ENCODE measurements at places on chromosomes 11 and 22. TPM values are rescaled to one million over a fixed set of nuclear protein-coding genes. Genes with fewer than 3 reads are reported as not detected.
A peak's percentile ranks its signal among the peaks of the same experiment; 100 is the strongest.

ROBO4 gene
- total RNA-seq = under 0.01 TPM

PPFIBP2 gene
- total RNA-seq = 9.7 TPM

IL17REL gene
- not detected for total RNA-seq

CXCR5 gene
- total RNA-seq = not detected

DNAJC4 gene
- 9.3 TPM for total RNA-seq

NXPE4 gene
- total RNA-seq = not detected

SEPTIN3 gene
- under 0.01 TPM for total RNA-seq

GRCh38 chr11:61832207-61832606, 4.1 kb downstream of the FADS2 start:
- no peak for DNase-seq

DNA sequence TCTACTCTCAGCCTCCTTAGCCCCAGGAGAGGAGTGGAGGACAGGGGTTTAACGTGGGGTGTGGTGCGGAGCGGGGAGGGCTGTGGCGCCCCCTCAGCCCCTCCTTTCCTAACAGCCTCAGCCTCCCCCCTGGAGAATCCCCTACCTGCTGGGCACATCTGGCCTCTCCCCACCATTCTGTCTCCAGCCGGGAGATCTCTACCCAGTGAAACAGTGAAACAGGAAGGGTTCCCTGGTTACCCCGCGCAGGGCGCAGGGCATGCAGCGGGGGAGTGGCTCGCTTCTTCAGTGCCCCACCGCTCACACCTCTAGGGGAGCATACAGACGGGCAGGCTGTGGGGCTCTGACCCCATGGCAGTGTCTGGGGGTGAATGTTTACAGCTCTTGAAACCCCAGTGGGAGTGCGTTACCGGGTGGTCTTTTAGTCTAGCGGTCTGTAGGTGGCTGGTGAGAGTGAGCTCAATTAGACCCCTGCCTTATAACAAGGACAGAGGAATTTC, 54.7 kb upstream of the CCDC188 start:
- DNase-seq = no peak

- DNase-seq = no peak
Measured at GRCh38 chr11:10505278-10506007, 35.5 kb downstream of the RNF141 start.

DNA sequence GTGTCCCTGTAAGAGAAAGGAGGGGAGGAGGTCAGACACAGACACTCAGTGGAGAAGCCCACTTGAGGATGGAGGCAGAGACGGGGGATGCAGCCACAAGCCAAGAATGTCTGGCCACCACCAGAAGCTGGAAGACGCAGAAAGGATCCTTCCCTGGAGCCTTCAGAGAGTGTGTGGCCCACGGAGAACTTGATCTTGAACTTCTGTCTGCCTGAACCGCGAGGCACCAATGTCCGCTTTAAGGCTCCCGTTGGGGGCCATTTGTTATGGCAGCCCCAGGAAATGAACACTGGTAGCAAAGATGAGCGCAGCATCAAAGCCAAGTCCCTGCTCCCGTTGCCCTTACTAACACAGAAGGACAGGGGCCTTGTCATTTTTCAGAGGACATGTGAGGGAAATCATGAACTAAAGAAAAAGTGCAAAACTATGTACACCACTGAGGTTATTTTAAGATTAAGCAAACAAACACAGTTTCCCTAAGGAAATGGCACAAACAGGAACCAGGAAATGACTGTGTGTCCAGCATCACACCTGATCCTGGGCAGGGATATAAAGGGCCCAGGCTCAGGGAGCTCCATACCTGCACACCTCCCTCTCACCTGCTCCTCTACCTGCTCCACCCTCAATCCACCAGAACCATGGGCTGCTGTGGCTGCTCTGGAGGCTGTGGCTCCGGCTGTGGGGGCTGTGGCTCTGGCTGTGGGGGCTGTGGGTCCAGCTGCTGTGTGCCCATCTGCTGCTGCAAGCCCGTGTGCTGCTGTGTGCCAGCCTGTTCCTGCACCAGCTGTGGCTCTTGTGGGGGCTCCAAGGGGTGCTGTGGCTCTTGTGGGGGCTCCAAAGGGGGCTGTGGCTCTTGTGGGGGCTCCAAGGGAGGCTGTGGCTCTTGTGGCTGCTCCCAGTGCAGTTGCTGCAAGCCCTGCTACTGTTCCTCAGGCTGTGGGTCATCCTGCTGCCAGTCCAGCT, at the start of gene KRTAP5-6:
Gene KRTAP5-6 (plus strand): TSS at position 588 of the 963 bp plus-strand sequence. CDS start 51 bp downstream, at position 639.
- no peak for DNase-seq

GRCh38 chr22:46501701-46502100, 35.7 kb downstream of the CELSR1 start:
- peak; percentile 71 for DNase-seq

GRCh38 chr11:80686889-80687288, 1246.1 kb upstream of the TENM4 start:
- no peak for DNase-seq

GRCh38 chr22:30457981-30458380, 13.8 kb downstream of the SEC14L3 start:
- DNase-seq = no peak

DNA sequence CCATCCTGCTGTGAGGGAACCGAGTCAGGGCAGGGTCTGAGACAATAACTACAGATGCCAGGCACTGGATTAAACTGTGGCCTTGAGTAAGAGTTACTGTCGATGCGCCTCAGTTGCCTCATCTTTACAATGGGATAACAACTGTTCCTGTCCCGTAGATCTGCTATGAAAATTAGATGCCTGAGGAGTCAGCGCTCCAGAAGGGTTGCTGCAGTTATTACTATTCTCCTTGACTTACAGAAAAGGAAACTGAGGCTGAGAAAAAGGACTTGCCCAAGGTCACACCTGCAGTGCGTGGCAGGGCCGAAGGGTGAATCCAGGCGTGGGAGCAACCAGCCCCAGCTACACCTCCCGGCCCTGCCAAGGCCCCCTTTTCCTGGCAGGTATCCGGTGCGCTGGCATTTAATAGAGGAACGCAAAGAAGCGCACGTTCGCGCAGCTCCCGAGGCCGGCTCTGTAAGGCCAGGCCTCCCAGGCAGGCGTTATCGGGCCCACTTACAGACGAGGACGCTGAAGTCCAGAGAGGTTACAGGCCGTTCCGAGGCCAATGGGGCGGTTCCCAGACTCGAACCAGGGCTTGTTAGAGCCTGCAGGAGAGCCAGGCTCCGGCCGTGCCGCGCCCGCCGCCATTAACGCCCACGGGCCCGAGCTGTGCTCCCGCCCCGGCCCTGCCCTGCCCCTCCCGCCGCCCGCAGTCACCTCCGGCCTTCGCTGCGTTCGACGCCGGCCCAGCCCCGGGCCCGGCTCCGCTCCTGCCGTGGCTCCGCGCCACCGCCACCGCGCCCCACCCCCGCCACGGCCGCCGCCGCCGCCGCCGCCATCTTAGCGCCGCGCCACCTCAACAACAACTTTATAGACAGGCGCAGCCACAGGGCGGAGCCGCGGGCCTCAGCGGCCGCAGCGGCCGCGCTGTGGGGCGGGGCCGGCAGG, at the start of gene C11orf68:
Gene C11orf68 (minus strand): TSS at position 852 of the 930 bp plus-strand sequence. CDS start 31 bp downstream, at position 821.
- no peak for DNase-seq

GRCh38 chr11:121870206-121871045, 245.6 kb downstream of the BLID start:
- DNase-seq = peak; percentile 35

GRCh38 chr11:64396079-64396591, 37.2 kb downstream of the RPS6KA4 start:
- peak; percentile 54 for DNase-seq

GRCh38 chr11:6962141-6962540, 35.9 kb downstream of the ZNF215 start:
- DNase-seq = no peak

GRCh38 chr11:94793822-94794221, 25.7 kb downstream of the AMOTL1 start:
- DNase-seq = peak; percentile 57

- no peak for DNase-seq
Measured at GRCh38 chr22:22941831-22942510, 54.4 kb downstream of the IGLL5 start.

DNA sequence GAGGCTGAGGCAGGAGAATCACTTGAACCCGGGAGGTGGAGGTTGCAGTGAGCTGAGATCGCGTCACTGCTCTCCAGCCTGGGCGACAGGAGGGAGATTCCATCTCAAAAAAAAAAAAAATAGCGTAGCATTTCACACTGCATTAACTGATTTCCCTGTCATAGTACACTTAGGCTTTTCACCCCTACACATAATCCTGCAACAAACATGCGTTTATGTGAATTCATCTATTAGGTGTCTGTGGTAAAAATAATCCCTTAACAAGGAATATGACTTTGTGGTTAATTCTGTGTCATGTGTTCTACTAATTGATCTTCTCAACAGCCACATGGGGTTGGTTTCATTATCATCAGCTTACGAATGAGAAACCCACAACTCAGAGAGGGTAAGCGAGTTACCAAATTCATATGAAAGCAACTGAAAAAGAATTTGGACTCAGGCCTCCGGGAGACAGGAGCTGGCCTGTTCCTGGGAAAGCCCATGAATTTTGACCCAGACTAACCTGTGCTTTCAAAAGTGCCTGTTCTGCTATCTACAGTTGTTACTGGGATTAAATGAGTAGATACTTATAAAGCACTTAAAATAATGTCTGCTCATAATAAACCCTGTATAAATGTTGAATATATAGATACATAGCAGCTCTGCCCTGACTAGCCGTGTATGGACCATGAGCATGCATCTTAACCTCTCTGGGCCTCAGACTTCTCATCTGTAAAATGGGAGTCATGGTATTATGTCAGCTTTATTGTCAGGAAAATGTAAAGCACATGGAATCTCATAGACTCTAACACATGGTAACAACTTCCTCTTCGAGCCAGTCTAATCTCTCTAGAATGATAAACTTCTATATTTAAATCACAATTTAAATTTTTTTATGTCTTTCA, 36.6 kb downstream of the KCNJ1 start:
- DNase-seq = no peak

DNA sequence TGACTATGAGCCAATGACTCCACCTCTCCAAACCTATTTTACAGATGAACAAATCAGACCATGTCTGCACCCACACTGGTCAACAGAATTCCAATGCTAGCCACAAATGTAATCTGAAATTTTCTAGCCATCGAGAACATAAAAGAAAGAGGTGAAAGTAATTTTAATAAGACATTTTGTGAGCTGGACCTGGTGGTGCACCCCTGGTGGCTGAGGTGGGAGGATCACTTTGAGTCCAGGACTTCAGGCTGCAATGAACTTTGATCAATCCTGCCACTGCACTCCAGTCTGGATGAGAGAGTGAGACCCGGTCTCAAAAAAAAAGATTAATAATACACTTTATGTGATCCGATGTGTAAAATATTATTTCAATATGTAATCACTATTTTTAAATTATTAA, 9.4 kb upstream of the RNF185 start:
- no peak for DNase-seq

DNA sequence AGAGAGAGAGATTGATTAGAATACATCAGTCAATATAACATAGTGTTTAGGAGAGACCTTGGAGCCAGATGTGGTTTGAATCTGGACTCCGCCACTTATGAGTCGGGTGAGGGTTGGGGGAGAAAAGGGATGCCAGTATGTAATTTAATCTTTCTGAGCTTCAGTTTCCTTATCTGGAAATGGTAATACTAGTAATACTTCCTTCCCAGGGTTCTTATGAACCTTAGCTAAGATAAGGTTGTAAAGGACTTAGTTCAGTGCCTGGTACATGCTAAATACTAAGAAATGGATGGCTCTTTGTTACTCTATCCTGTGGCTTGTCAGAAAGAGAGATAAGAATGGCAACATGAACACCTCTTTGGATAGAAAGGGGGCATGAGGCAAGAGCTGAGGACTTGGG, 226.1 kb upstream of the NARS2 start:
- DNase-seq = no peak

DNA sequence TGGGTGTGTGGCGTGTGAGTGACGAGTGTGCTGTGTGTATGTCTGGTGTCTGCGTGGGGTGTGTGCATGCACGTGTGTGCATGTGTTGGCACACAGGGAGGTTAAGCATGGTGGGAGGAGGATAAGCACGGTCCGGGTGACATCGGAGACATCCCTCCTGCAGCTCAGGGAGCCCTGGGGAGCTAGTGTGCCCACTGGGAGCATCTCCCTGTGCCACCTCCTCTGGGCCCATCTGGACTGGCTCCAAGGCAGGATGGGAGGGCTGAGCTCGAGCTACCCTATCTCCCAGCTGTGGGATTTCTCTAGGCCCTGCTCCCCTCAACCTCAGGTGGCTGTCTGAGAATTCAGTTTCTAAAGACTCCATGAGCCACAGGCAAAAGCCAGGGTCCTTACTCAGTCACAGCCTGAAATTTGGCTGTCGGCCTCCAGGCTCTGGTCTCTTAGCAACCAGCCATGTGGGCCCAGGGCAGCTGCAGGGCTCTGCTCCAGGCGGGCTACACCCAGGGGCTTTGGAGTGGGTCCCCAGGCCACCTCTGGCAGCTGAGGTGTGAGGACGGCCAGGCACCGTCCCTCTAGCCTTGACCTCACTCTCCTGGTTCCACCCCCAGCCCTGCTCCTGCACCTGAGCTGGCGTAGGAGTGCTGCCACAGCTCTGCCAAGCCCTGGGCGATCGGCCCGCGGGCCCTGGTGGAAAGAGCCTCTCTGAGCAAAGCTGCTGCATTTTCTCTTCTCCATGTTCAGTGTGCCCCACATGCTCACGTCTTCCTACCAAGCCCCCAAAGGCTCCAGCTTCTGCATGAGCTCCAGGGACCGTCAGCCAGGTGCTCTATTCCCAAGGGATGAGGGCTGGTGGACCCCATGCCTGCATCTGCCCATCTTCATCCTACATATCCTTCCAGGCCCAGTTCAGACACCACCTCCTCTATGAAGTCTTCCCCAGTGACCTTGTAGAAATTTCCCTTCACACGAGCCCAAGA, 39.7 kb downstream of the RTL6 start:
- no peak for DNase-seq

DNA sequence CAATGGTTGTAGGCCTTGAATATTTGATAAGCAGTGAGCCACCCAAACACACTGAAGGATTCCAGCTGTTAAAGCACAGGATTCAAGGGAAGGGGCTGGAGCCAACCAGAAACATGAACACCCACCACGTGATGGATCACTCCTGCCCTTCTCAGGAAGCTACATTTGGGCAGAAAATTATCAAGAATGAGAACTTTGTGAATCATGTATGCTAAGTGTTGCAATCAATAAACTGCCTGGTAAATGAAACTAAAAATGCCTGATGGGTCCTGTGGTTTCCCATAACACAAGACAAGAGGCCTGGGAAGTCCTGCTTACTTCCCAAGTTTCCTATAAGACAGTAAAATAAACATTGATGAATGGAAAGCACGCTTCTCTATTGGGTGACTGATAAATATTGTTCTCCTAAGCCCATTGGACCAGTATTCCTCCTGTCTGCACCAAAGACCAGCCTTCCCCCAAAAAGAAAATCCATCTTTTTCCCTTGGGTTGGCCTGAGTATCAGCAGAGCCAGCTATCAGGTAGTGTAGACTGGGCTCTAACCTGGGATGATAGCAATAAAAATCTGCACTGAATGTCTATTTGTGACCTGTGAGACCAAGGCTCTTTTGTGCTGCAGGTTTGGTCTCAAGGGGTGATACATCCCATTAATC, 98.4 kb downstream of the CCDC83 start:
- DNase-seq = peak; percentile 91

- no peak for DNase-seq
Measured at GRCh38 chr11:83409891-83410290, 123.7 kb upstream of the CCDC90B start.

DNA sequence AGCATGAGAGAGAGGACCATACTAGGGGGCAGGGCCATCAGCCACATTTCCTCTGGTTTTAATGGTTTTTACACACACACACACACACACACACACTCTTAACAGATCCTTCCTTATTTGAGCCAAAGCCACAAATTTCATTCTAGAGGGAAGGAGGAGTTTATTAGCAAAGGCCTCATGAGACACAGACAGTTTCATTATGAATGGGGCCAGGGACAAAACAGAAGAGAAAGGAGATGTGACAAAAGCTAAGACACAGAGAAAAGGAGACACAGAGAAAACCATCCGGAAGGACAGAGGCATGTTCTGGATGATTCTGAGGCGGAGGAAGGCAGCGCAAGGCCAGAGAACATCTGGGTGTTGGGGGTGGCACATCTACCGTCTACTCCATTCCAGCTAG, 32.2 kb upstream of the ARFGAP3 start:
- no peak for DNase-seq
